ENCODE measurements at places on chromosomes 3 and 15.

DNA sequence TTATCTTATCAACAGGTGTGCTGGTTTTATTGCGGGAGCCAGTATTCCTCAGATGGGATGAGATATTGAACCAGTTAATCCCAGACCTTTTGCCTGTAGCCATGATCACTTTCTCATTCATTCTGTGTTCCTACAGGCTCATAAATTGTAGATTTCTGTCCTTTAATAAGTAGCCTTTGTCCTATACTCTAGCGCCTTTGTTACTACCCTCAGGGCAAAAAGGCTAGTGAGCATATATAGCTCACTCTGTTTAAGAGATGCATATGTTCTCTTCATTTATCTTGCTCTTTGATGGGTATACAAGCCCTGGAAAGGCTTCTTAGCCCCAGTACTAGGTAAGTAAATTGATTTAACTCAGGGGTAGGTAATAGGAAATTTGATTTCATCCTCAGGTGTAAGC lies 95.1 kb downstream of the OXSM start:
- DNase-seq = no peak

GRCh38 chr3:159258934-159259333 lies 457.1 kb downstream of the MFSD1 start:
- DNase-seq = no peak

- no peak for DNase-seq
Measured at GRCh38 chr3:67897351-67898336, 243.2 kb upstream of the SUCLG2 start.

GRCh38 chr3:44584646-44585501 lies at the start of gene ZNF660:
TSS of gene ZNF660 (plus strand) at chr3:44584964. CDS start at chr3:44594194, 9,230 bp downstream.
- peak; percentile 70 for DNase-seq

DNA sequence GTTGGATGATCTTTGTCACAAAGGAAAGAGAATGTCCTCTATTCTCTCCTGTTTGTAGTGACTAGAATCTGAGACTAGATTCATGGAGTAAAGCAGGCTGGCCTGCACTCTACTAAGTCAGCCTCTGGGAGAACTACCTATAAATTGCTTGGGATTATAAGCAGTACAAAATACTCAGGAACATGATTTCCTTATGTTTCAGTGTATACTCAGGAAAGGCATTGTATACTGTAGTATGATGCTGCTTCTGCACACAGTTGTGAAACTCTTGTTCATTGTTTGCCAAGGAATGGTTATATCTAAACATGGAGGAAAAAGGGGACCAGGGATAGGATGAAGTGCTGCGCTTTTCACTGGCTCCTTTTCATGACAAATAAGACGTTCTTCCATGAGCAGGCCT lies 49.2 kb downstream of the OXSR1 start:
- DNase-seq = no peak

- DNase-seq = peak; percentile 82
Measured at GRCh38 chr15:35624881-35625280, 78.9 kb upstream of the DPH6 start.

DNA sequence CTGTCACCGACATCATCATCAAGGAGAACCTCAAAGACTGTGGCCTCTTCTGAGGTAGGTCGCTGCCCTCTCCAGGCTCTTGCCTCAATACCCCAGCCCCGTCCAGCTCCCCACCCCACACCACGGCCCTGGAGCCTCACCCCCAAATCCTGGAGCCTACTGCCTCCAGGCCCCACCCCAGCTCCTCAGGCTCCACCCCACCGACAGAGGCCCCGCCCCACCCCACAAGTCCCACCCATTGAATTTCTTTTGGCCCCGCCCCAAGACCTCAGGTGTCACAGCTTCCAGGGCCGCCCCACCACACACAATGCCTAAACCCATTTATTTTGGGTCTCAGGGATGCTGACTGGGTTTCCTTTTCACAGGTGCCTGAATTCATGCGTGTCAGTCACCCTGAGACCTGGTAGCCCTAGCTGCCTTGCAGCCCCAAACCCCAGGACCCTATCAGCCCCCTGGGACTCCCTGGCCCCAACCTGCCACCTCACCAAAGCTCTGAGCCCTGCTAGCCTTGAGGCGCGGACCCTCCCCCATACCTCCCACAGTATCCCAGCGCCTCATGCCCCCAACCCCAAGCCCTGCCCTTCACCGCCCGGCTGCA lies 3.6 kb downstream of the GNAT1 start:
- DNase-seq = no peak

DNA sequence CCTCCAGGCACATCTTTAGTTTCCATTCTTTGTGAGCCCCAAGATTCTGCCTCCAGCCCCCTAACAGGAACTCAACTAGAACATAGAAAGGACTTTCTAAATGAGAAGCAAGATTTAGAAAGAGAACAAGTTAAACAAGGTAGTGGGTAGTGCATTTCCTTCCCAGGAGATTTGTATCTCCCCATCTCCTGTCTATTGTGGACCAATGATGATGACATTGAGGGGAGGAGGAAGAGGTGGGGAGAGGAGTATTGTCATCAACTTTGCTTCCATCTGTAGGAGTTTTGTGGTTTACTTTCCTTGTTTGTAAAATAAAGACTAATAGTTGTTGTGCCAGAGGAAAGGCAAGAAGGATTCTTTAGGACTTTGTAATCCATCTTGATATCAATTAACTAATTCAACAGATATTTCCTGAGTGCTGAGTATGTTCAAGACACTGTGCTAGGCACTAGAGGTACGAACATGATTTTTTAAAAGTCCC lies 235.3 kb upstream of the ROPN1 start:
- peak; percentile 45 for DNase-seq

GRCh38 chr3:55609230-55609827 lies 122.2 kb upstream of the WNT5A start:
- no peak for DNase-seq

- no peak for DNase-seq
Measured at GRCh38 chr3:24042174-24043059, 97.3 kb downstream of the NR1D2 start.

GRCh38 chr3:57031631-57032541 lies 28.6 kb upstream of the SPATA12 start:
- no peak for DNase-seq

DNA sequence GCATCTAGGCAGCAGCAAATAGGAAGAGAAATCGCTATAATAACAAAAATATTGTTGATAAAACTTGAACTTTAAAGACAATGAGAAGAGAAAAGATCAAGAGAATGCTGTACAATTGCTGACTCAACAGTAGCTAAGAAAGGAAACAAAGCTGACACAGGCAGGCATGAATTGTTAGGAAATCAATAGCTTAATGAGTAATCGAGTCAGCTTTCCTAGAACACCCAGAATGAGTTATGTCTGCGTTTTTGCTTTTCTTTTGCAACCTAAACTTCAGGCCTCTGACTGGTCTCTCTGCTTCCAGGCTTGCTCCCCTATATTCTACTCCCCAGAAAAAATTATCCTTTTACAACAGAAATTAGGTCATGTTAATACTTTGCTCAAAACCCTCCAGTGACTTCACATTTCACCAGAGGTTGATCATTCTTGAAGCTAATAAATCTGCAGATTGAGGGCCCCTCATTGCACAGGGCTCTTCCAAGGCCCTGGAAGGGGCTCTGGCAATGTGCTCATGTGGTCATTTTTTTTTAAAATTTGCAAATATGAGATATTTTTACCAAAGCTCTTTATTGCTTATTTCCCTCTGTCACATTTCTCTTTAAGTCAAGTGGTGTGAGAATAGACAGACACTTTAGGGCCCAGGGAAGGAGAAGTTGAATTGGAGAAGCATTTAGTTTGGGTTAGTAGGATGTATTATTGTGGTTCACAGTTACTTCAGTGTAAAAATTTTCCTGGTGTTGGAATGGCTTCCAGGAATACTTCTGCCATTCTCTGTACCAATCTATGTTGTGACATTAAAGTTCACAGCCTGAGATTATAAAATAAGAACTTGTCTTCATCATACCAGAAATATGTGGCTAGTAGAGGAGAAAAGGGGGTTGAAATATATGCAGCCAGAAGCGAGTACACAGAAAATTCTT lies 116.3 kb downstream of the TMCO5A start:
- peak; percentile 62 for DNase-seq

DNA sequence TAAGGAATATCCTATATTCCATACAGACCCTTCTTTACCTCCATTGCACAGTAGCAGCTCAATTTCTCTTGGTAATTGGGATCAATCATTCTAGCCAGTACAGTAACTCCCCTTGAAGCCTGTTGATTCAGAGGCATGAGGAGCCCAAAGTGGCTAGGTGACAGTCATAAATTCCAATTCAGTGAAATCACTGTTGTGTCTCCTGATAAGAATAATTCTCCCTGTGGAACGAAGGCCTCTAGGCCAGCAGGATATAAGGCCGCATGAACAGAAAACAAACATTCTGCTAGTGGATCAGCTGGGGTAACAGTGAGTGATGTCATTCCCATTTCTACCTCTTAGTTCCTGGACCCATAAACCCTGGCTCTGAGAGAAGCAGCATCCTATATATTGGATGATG lies 696.3 kb downstream of the NR2F2 start:
- DNase-seq = peak; percentile 7

DNA sequence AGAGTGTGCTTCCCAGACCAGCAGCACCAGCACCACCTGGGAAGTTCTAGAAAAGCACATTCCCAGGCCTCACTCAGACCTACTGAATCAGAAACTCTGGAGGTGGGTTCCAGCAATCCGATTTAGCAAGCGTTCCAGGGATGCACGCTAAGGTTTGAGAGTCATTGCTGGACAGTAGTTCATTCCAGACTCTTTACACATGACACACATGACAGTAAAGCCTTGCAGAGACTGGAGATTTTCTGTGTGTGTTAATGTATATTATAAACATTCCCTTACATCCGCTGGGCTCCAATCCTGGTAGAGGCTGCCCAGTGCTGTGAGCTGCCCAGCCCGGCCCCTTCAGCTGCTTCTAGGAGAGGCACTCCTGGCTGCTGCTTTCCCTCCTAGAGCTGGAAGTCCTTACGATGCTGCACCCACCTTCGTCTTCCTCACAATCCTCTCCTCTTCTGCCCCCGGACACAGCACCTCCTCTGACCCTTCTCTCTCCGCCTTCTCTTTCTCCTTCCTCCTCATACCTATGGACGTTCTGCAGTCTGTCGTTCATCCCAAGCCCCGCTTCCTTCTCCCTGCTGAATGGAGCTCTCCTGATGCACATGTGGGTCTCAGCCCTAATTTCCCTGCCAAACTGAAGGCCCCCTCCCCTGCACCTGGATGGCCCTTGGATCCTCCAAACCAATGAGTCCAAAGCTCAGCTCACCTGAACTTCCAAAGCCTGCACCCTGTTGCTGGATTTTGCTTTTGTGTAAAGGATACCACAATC lies 44.4 kb downstream of the ITGA11 start:
- no peak for DNase-seq

- DNase-seq = no peak
Measured at GRCh38 chr3:75982151-75982550, 196.8 kb upstream of the ZNF717 start.

DNA sequence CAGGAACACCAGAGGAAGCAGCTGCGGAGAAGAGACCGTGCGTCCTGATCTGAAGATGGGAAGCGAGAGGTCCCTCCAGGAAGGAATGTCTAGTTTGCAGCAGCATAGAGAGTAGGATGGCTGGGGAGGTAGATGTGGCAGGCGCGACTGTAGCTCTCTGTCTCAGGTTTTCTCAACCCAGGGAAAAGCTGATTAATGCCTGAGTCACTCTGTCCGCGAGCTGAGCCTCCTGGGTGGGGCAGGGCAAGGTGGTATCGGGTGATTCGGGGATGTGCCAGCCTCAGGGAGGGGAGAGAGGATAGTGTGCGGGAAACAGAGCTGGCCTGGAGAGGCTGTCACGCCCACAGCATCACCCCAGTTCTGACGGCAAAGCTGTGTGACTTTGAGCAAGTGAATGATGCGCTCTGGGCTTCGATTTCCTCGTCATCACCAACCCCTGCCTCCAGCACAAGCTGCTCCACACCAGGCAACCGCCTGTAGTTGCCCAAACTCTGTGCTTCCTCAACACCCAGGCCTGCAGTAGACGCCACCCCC lies 28.4 kb downstream of the CPN2 start:
- peak; percentile 81 for DNase-seq

- no peak for DNase-seq
Measured at GRCh38 chr15:76274821-76275220, 36.4 kb downstream of the ETFA start.

DNA sequence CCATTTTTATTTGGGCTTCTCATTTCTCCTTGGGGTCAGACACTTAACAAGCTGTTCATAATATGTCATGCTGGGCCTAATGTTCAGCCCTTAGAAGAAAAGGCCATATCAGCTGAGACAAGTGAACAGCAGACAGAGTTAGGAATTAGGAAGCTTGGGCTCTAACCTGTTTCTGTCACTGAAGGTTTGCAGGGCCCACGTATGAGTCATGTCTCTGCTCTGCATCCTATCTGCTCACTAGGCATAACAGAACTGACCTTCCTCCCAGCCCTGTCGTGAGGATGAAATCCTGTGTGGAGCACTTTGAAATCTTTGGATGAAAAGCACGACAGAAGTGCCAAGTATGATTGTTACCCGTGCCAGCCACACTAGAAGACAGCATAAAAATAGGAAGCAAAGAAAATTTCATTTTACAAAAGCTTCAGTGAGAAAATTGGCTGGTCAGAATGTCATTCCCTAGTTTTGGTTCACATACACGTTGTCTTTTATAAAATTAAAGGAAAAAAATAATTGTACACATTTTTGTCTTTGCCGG lies 26.5 kb upstream of the CD47 start:
- no peak for DNase-seq

- no peak for DNase-seq
Measured at GRCh38 chr3:54856271-54856670, 71.6 kb downstream of the LRTM1 start.

DNA sequence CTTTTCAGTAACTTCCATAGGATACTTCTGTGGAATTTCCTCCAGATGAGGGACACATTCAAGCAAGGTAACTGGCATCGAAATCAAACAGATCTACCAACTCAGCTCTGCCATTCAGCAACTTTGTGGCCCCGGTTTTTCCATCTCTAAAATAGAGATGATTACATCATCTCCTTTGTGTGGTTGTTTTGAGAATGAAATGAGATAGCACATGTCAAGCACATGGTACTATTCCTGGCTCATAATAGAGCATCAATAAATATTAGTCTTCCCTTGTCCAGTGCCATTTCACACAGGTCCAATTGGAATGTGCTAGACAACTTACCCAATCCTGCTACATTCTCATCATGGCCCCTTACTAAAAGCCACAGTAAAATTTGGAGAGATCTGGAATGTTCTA lies 24.2 kb upstream of the TM4SF4 start:
- no peak for DNase-seq

DNA sequence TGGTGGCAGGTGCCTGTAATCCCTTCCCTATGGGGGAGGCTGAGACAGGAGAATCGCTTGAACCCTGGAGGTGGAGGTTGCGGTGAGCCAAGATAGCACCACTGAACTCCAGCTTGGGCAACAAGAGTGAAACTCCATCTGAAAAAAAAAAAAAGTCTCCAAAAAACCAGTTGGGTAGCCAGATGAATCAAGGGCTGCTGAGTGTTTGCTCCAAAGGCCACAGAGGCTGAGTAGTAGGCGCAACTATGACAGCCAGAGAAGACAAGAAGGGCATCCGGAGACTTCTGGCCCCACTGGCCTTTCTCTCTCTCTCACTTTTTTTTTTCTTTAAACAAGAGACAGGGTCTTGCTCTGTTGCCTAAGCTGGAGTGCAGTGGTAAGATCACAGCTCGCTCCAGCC lies 131.8 kb downstream of the SMAD6 start:
- DNase-seq = no peak
